ENCODE measurements at places on chromosomes 12 and 14.
A peak's percentile ranks its signal among the peaks of the same experiment; 100 is the strongest.

GRCh38 chr12:69583203-69583602 is 2.1 kb upstream of the CCT2 start:
- DNase-seq, result no peak

GRCh38 chr12:119594772-119595445 is 1.3 kb downstream of the TMEM233 start:
- no peak for DNase-seq

- DNase-seq, result no peak
Observed at GRCh38 chr12:53659011-53659551, 16.8 kb downstream of the ATP5MC2 start.

GRCh38 chr14:104968153-104968527 is 10.0 kb downstream of the AHNAK2 start:
- no peak for DNase-seq

DNA sequence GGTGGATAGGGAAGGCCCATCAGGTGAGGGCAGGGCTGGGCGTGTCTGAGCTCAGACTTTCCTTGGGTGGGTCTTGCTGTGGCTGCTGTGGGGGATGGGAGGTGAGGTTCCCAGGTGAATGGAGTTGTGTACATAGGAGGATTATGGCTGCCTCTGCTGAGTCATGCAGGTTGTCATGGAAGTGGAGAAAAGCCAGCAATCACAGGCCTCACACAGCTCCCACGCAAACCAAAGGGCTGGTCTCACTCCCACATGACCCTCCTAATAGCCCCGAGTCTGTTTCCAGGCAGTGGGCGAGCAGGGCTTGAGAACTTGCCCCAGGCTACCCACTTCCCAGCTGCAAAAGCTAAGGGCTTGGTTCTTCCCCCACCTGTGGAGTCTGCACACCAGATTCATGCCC is 149.5 kb downstream of the IPO8 start:
- no peak for DNase-seq

DNA sequence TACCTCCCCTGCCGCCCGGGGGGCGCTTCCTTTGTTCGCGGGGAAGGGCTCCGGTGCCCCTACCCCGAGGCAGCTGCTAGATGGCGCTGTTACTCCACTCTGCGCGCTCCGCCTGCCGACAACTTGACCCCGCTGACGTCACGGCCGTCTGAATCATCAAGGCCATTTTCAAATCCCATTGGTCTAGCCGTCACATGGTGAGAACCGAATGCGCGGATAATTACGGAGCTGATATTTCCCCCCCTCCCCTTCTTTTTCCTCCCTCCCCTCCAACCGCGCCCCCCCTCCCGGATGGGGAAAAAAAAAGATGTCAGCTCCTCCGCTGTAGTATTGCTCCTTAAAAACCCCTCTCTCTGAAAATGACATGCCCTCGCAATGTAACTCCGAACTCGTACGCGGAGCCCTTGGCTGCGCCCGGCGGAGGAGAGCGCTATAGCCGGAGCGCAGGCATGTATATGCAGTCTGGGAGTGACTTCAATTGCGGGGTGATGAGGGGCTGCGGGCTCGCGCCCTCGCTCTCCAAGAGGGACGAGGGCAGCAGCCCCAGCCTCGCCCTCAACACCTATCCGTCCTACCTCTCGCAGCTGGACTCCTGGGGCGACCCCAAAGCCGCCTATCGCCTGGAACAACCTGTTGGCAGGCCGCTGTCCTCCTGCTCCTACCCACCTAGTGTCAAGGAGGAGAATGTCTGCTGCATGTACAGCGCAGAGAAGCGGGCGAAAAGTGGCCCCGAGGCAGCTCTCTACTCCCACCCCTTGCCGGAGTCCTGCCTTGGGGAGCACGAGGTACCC is at the start of gene HOXC10:
TSS of gene HOXC10 (plus strand) at position 246 of the 791 bp plus-strand sequence. CDS start at position 360, 114 bp downstream.
- DNase-seq, result peak; percentile 75

GRCh38 chr12:57175428-57176138 is 28.2 kb upstream of the LRP1-AS start:
- no peak for DNase-seq

GRCh38 chr12:100234591-100235304 is 32.1 kb downstream of the DEPDC4 start:
- peak; percentile 6 for DNase-seq
